ENCODE measurements at places on chromosomes 6 and 20. TPM values are rescaled to one million over a fixed set of nuclear protein-coding genes. Genes with fewer than 3 reads are reported as not detected.

GRCh38 chr6:169370666-169371343 lies 117.2 kb upstream of the THBS2 start:
- no peak for DNase-seq

GRCh38 chr6:19417713-19418112 lies 419.5 kb upstream of the ID4 start:
- DNase-seq = no peak

DNA sequence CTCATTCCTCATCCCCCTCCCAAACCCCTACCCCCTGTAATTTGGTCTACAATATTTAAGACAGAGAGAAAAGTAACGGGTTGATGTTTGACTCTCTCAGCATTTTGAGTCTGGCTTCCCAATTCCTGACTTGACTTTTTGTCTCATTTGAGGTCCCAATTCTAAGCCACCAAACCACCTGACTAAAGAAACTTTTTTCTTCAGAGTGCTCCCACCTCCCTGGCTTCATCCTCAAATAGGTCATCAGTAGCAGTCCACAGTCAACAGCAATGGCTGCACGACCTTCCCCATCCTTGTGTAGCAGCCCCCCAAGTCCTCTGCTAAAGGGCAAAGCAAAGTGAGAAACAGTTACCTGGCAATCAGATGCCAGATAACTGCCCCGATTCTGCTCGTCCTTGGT lies 1.8 kb downstream of the PLEKHG1 start:
- no peak for DNase-seq

GRCh38 chr6:90656325-90656724 lies 69.5 kb upstream of the MAP3K7 start:
- DNase-seq = no peak

- DNase-seq = no peak
Observed at GRCh38 chr6:7325750-7326149, 12.8 kb upstream of the SSR1 start.

- no peak for DNase-seq
Observed at GRCh38 chr6:51535327-51535726, 552.1 kb downstream of the PKHD1 start.

DNA sequence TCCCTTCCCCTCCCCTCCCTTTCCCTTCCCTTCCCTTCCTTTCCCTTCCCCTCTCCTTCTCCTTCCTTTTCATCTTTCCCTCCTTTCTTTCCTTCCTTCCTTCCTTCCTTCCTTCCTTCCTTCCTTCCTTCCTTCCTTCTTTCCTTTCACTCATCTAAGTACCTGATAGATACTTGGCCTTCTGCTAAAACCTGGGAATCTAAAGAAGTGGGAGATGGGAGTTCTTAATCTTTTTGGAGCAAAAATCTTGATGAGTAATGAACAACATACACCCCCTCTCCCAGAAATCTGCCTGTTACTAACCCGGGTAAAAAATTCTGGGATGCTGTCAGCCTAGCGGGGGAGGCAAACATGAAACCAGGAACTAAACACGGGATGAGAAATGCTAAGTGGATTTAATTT lies 100.7 kb downstream of the VEGFA start:
- DNase-seq = no peak

- no peak for DNase-seq
Observed at GRCh38 chr6:119535332-119535731, 185.8 kb upstream of the MAN1A1 start.

GRCh38 chr20:64166721-64167615 lies 2.7 kb downstream of the MYT1 start:
- DNase-seq = no peak

DNA sequence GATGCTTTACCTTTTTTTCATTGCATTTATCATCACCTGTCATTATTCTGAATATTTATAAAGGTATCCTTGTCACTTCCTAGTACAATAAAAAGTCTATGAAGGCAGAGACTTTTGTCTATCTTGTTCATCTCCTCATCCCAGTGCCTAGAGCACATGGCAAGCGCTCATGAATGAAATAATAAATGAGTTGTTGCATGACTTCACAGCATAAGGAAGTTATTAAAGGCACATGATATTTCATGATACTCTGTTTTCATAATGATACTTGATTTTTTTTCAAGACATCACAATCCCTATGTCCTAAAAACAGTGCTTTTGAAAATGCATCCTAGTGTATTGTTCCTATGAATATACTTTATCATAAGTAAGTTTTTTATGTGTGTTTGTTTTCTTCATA lies 310.6 kb upstream of the RSPO3 start:
- no peak for DNase-seq

DNA sequence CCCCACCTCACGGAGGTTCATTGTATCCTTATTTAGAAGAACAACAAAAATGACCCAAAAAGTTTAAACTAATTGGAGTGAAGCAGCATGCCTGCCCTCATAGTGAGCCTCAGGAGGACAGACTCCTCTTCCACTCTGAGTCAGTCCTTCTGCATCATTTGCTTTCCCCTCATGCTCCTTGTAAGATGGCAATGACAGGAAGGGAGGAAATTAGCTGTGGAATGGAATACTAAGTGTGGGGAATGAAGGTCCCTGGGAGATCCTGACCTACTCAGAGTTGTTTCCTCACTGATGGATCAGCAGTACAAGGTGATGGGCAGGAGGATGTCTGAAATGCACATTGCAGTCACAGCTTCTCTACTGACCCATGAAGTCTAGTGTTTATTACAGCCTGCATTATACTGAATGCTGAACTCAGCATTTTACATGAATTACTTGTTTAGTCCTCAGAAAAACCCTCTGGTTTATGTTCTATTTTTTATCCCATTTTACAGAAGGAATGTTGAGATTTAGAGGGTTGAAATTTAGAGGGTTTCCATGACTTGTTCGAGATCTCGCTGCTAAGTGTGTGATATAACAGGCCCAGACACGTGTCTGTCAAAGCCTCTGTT lies 212.0 kb upstream of the PCSK2 start:
- DNase-seq = no peak

GRCh38 chr6:90687775-90688380 lies 101.0 kb upstream of the MAP3K7 start:
- DNase-seq = no peak

DNA sequence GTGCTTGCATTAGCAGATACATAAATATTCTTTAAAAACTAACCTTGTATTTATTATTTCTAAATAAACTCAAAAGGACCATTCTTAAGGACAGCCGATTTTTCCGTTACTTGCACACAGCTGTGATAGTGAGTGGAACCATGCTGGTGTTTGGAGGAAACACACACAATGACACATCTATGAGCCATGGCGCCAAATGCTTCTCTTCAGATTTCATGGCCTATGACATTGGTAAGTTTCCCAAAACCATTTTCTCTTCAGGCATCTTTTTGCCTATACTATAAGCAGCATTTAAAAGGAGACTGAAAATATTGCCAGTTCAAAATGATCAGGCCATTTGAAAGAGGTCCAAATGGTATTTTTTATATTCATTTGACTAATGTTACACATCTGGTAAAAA lies 92.3 kb downstream of the ATRN start:
- DNase-seq = no peak

GRCh38 chr20:45156713-45157112 lies 18.0 kb upstream of the PI3 start:
- no peak for DNase-seq

DNA sequence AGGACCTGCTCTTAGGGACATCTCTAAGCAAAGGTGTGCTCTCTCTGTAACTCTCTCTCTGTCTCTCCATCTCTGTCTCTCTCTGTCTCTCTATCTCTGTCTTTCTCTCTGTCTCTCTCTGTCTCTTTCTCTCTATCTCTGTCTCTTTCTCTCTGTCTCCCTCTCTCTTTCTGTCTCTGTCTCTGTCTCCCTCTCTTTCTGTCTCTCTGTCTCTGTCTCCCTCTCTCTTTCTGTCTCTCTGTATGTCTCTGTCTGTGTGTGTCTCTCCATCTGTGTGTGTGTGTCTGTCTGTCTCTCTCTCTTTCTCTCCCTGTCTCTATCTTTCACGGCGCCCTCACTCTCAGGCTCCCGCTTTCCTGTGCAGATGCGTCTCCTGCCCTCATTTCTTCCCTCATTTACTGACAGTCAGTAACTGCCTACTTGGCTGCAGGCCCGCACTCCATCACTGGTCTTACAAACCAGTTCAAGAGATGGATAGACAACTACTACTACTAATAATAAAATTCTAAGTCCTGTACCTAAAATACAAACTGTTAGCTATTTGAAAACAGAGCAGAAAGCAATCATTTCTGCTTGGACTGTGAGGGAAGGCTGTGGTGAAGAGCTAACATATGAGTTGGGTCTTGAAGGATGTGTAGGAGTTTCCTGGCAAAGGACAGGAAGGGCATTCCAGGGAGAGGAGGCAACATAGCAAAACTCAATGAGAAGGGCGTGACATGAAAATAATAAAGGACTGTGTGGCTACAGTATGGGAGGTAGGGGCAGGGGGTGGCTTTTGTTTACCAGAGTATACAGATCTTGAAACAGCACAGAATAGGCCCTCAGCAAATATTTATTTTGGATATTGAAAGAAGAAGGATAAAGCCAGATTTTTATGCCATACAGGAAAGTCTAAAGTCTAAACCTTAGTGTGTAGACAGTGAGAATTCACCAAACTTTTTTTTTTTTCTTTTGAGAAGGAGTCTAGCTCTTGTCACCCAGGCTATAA lies 67.8 kb upstream of the TAB2 start:
- DNase-seq = no peak

- no peak for DNase-seq
Observed at GRCh38 chr20:11849270-11849915, 68.3 kb upstream of the BTBD3 start.

The PACRG gene
- 0.64 TPM for total RNA-seq

The NRSN1 gene
- total RNA-seq = not detected

The SNAI1 gene
- 0.80 TPM for total RNA-seq

The ENPP3 gene
- 1.8 TPM for total RNA-seq

The PRND gene
- total RNA-seq = not detected

The MTG2 gene
- total RNA-seq = 25.6 TPM

The ZNF133 gene
- 37.5 TPM for total RNA-seq

The ZSCAN26 gene
- total RNA-seq = 31.1 TPM

The PGC gene
- total RNA-seq = not detected

The DNPH1 gene
- 53.7 TPM for total RNA-seq

The HDGFL1 gene
- not detected for total RNA-seq

All from breast epithelium (tissue), 4 donors.